ENCODE measurements at places on chromosomes 6 and 20. TPM values are rescaled to one million over a fixed set of nuclear protein-coding genes. Genes with fewer than 3 reads are reported as not detected.

GRCh38 chr20:33474963-33475362 lies 14.9 kb upstream of the CBFA2T2 start:
- no peaks in the 10 kb centered on the region for H3K36me3 ChIP-seq
- H3K27me3 ChIP-seq, result no peaks in the 10 kb centered on the region
- DNase-seq, result no peak

The OPRM1 gene
- total RNA-seq, result not detected

DNA sequence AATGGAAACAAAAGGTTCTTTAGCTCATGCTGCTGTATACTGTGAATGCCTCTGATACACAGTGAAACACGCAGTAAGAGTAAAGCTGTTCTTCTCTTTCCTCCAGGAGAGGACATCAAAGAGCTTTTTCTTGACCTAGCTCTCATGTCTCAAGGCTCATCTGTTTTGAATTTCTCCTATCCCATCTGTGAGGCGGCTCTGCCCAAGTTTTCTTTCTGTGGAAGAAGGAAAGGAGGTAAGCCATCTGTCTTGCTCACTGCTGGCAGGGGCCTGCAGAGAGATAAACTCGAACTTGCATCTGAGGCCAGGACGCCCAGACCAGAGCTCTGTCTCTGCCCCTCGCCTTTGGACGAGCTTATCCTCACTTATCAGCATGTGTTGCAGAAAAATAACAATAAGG lies 37.7 kb downstream of the LY86 start:
- no peaks in the 10 kb centered on the region for H3K4me1 ChIP-seq
- no peak overlapping the region for H3K27ac ChIP-seq
- DNase-seq, result no peak
- H3K4me3 ChIP-seq, result no peak overlapping the region
- H3K27me3 ChIP-seq, result no peaks in the 10 kb centered on the region

DNA sequence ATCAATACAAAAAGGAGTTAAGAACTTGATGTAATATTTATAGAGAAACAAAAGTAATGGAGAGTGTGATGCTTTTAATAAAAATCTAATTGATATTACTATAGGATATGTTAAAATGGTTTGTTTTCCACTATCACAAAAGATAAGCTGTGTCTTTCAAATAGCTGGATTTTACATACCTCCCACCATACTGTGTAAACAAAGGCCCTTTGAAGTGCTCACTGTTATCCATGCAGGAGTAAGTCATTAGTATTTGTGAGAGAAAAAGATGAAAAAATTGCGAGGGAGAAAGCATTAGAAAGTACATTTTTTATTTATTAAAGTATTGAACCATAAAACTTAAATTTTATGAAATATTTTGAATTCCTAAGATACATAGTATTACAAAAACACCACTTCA lies 733.0 kb downstream of the GRIK2 start:
- no peak overlapping the region for H3K27ac ChIP-seq
- H3K4me3 ChIP-seq, result no peak overlapping the region
- no peaks in the 10 kb centered on the region for H3K4me1 ChIP-seq
- H3K36me3 ChIP-seq, result no peaks in the 10 kb centered on the region
- no peaks in the 10 kb centered on the region for H3K27me3 ChIP-seq

GRCh38 chr6:112184951-112185350 lies 69.4 kb downstream of the LAMA4 start:
- DNase-seq, result no peak
- H3K27ac ChIP-seq, result no peak overlapping the region
- H3K27me3 ChIP-seq, result no peaks in the 10 kb centered on the region
- no peaks in the 10 kb centered on the region for H3K36me3 ChIP-seq

GRCh38 chr6:70281923-70282311 lies 21.0 kb downstream of the COL9A1 start:
- H3K4me1 ChIP-seq, result no peaks in the 10 kb centered on the region
- H3K4me3 ChIP-seq, result peak overlapping the region; percentile 42
- peaks cover 26% of the 10 kb centered on the region for H3K27me3 ChIP-seq
- H3K36me3 ChIP-seq, result no peaks in the 10 kb centered on the region
- DNase-seq, result no peak

- H3K27ac ChIP-seq, result no peak overlapping the region
- peaks cover 32% of the 10 kb centered on the region for H3K27me3 ChIP-seq
- no peak for DNase-seq
- H3K4me1 ChIP-seq, result peaks cover 7% of the 10 kb centered on the region
- peak overlapping the region; percentile 50 for H3K4me3 ChIP-seq
These were observed 12.4 kb upstream of the DEK start for GRCh38 chr6:18276610-18277236.

- no peaks in the 10 kb centered on the region for H3K27me3 ChIP-seq
- no peak overlapping the region for H3K27ac ChIP-seq
- no peaks in the 10 kb centered on the region for H3K36me3 ChIP-seq
- DNase-seq, result no peak
- H3K4me1 ChIP-seq, result no peaks in the 10 kb centered on the region
These were observed 99.3 kb downstream of the PHF3 start for GRCh38 chr6:63734923-63735322.

DNA sequence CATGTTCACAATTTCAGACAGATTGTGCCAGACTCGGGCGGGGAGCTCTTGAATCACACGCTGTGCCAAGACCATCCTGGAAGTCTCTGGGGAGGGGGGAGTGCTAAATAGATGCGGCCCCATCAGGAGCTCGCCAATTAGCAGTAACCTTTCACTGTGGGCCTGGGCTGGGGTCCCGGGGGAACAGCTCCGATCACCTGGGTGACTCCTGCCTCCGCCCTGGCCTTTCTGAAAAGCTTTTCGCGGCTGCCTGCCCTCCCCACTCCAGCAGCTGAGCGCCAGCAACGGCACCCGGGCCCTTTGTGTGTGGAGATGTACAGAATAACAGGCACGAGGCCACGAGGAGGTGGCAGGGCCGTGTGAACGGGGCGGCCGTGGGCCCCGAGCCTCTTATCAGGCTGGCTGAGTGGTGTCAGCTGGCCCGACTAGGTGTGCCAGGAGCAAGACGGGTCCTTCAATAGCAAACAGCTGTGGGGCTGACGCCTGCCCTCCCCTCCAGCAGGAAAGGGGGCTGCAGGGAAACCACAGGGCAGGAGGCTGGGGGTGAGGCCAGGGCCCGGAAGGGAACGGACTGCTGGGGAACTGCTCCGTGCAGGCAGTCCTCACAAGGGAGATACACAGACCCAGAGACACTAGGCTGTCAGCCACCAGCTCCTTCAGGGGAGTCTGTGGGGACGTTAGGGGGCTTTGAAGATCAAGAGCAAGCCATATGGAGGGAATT lies 56.8 kb downstream of the NOL4L start:
- no peak overlapping the region for H3K27ac ChIP-seq
- DNase-seq, result no peak
- H3K4me3 ChIP-seq, result no peak overlapping the region
- no peaks in the 10 kb centered on the region for H3K36me3 ChIP-seq

The TFAP2B gene
- total RNA-seq, result 25.0 TPM

- no peak overlapping the region for H3K27ac ChIP-seq
- H3K4me1 ChIP-seq, result no peaks in the 10 kb centered on the region
- no peak overlapping the region for H3K4me3 ChIP-seq
These were observed 59.6 kb upstream of the PRL start for GRCh38 chr6:22356362-22356940.

The E2F3 gene
- total RNA-seq, result 4.9 TPM

The RAET1G gene
- total RNA-seq, result 2.2 TPM

GRCh38 chr6:13478525-13478966 lies 8.9 kb downstream of the GFOD1 start:
- H3K4me1 ChIP-seq, result no peaks in the 10 kb centered on the region
- DNase-seq, result no peak
- no peak overlapping the region for H3K27ac ChIP-seq
- H3K27me3 ChIP-seq, result no peaks in the 10 kb centered on the region
- no peaks in the 10 kb centered on the region for H3K36me3 ChIP-seq

GRCh38 chr6:113405326-113406047 lies 451.7 kb upstream of the MARCKS start:
- H3K4me1 ChIP-seq, result no peaks in the 10 kb centered on the region
- H3K36me3 ChIP-seq, result no peaks in the 10 kb centered on the region
- no peak for DNase-seq
- H3K27me3 ChIP-seq, result no peaks in the 10 kb centered on the region
- H3K27ac ChIP-seq, result no peak overlapping the region

The CCN6 gene
- total RNA-seq, result not detected

DNA sequence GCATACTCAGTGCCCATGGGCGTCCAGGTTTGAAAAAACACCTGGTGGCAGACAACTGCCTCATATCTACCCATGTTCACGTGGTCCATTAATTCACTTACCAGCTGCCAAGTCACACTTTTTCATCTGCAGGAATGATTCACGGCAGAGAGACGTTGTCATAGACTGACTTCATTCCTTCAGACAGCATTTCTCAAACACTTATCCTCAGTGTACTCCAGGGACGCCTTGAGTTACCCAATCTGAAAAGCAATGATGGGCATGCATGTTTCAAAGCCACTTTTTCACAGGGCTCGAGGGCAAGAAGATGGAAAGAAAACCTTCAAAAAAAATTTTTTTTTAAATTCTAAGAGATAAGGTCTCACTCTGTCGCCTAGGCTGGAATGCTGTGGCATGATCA lies 6.0 kb downstream of the MMP24OS start:
- H3K27ac ChIP-seq, result no peak overlapping the region
- H3K4me3 ChIP-seq, result no peak overlapping the region
- no peaks in the 10 kb centered on the region for H3K36me3 ChIP-seq
- no peaks in the 10 kb centered on the region for H3K27me3 ChIP-seq
- no peaks in the 10 kb centered on the region for H3K4me1 ChIP-seq

- no peaks in the 10 kb centered on the region for H3K4me1 ChIP-seq
- no peaks in the 10 kb centered on the region for H3K27me3 ChIP-seq
- H3K27ac ChIP-seq, result no peak overlapping the region
- no peaks in the 10 kb centered on the region for H3K36me3 ChIP-seq
These were observed 239.5 kb downstream of the SLC24A3 start for GRCh38 chr20:19451923-19452295.
